AG08396 (cell line): ENCODE measurements at places on chromosomes 2 and 18.

GRCh38 chr18:46688853-46689525 lies 32.0 kb upstream of the LOXHD1 start:
- no peak for DNase-seq

DNA sequence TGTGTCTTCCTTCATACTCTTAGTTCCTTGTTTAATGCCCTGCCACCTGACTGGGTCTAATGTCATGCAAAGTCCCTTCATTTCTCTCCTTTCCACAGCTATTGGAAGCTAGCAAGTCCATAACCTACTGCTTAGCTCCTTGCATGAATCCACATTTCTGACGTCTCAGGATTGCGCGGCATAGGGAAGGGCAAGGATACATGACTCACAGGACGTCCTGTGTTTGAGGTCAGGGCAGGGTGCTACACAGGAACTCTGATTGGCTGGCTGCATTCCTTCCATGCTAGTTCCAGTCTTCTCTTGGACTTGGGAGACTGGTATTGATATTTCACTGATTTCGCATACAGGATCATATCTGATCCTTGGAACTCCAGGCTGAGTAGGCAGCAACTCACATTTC lies 137.9 kb downstream of the CDH2 start:
- DNase-seq = no peak

GRCh38 chr2:212995920-212996319 lies 155.5 kb downstream of the IKZF2 start:
- DNase-seq = no peak

DNA sequence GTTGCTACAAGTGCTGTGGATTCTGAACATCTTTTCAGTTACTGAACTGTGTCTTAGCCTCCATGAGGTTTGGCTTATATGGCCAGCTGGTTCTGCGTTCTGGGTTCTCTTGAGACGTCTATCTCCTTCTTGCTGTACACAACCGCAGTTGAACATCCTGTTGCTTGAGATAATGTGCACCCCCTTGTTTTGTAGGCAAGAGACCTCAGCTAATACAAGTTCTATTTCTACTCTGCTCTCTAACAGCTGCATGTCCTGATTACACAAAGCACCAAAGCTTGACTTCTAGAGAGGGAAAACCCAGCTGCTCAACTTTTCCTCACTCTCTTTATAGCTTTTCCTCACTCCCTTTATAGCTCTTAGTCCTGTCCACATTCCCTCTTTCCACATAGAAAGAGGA lies 176.0 kb downstream of the LTBP1 start:
- DNase-seq = no peak

DNA sequence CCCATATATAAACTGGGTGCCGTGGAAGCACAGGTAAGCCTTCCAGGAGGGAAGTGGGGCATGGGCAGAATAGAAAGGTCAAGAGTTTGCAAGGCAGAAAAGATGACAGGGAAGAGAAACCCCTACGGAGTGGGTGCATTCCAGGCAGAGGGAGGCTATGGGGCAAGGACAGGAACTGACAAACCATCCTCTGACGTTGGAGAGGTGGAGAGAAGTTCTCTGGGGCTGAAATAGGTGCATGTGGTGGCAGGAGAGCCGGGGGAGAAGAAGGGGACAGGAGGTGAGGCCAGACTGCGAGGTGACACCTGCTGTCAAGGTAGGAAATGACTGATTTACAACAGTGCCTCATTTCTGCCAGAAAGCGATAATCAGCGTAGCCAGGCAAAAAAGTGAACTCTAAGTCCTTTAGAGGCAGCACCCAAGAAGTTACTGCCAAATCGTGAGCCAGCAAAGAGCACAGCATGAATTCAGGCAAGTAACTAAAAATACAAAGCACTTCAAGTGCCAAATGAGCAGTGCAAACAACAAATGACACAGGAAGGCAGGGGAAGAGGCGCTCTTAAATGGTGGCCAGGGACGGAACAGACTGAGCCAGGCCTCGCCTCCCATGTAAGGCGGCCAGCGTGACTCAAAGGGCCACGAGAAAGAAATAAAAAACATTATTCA lies 113.3 kb upstream of the ACVR1C start:
- no peak for DNase-seq
